Muscle of back (tissue), 13 donors: ENCODE measurements at places on chromosomes 1 and 21. TPM values are rescaled to one million over a fixed set of nuclear protein-coding genes. Genes with fewer than 3 reads are reported as not detected.

GRCh38 chr1:85090225-85090624, 41.9 kb upstream of the MCOLN3 start:
- no peak for DNase-seq

GRCh38 chr1:201563941-201564340, 25.0 kb downstream of the NAV1 start:
- no peak for DNase-seq

- no peak for DNase-seq
These were observed 896 bp downstream of the KANK4 start for GRCh38 chr1:62318320-62318755.

GRCh38 chr21:32645261-32646182, 33.3 kb upstream of the CFAP298 start:
- no peak for DNase-seq

- DNase-seq, result no peak
These were observed 44.5 kb downstream of the KIAA0040 start for GRCh38 chr1:175148068-175148467.

GRCh38 chr1:221522529-221522940, 219.4 kb downstream of the DUSP10 start:
- no peak for DNase-seq

- DNase-seq, result no peak
These were observed 28.0 kb downstream of the COL6A2 start for GRCh38 chr21:46125846-46126301.

DNA sequence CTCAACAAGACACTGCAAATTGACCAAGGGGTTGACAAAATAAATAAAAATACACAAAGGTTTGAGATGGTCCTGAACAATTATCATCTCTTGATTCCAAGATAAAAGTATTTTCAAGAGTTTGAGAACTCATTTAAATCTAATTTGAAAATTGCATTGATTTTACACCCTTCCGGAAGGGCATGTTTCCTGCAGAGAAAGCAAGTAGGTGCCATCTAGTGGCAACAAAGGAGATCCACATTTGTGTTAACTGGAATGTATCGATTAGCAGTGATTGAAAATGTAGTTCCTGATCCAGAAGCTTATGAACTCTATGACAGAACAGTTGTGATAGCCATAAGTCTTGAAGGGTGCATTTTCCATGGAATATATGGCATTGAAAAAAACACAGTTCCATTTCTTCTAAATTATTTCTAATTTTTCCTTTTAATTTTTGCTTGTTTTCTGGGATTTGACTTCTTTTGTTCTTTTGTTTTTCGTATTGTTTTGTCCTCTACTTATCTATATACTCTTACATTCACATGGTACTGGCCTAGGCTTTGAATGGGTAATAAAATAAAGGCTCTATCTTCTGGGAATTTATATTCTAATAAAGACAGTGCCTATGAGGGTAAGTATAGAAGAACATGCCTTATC, 143.7 kb downstream of the DNM3 start:
- no peak for DNase-seq

DNA sequence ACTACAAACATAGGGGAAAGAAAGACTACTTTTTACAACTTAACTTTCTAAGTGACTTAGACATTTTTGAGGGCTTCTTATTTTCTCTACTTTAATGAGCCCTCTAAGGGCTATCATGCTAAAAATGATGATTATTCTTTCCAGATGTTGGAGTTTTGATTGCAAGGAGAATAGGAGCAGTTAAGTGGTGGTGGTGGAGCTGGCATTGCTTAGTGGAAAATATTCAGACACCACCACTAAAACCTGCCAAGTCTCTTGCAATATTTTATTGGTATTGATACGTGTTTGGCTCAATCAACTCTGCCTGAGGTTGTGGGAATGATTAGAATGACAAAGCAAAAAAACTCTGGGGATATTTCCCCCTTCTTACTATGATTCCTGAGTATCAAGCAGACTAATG, 82.6 kb upstream of the PTGFR start:
- DNase-seq, result peak; percentile 68

DNA sequence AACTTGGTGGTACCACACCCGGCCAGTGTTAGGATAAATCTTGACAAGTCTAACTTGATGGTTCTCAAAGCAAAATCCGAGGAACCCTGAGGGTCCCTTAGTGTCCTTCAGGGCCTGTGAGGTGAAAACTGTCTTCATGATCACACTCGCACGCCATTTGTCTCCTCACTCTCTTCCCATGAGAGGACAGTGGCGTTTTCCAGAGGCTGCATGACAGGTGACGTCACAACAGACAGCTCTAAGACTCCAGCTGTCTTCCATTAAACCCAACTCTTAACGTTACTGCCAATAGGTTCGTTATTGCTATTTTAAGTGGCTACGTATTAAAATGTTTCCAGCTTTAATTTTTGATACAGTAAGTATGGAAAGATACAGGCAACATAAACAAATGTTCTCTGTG, 13.8 kb downstream of the CFAP74 start:
- peak; percentile 67 for DNase-seq

- no peak for DNase-seq
These were observed 12.3 kb downstream of the RD3 start for GRCh38 chr1:211479624-211480023.

DNA sequence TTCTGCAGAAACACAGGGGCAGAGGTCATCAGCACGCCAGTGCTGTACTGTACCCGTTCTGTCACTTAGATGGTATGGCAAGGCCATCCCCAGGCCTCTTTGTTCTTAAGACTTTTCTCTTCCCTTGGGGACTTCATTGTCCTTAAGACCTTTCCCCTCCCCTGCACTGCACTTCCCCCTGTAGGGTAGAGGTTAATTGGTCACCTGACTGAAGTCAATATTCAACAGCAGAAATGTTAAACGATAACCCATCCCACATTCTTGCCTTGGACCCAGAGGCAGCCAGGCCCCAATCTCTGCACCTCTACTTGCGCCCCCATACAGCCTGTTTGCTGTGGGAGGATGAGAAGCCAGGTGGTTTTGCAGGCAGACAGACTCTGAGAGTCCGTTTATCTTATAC, 10.2 kb downstream of the PHGDH start:
- no peak for DNase-seq

DNA sequence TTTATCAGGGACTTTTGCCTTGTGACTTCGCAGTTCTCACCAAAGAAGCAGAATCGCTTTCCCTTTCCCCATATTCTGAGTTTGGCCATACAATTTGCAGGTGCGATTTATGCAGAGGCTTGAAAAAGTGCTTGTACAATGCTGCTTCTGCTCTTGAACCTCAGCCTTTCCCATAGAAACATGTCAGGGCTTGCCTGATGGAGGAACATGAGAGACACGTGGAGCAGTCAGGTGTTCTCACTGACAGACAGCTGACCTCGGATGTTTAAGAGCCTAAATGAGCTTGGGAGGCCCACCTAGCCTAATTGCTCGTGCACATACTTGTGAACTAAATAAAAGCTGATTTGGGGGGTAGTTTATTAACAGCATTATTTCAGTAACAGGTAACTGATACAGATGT, 290.0 kb downstream of the S1PR1 start:
- no peak for DNase-seq

DNA sequence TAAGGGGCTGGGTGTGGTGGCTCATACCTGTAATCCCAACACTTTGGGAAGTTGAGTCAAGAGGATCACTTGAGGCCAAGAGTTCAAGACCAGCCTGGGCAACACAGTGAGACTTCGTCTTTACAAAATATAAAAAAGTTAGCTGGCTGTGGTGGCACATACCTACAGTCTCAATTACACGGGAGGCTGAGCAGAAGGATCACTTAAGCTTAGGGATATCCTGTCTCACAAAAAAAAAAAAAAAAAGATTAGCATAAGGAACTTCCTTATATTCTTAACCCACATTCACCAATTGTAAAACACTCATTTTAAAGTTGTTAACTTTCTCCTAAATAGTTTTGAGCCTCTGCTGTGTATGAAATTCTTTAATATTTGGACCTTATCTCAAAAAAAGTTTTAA, 53.1 kb downstream of the ABCD3 start:
- DNase-seq, result no peak

- no peak for DNase-seq
These were observed 9.3 kb upstream of the PI4KB start for GRCh38 chr1:151336556-151336955.

- no peak for DNase-seq
These were observed 233.7 kb upstream of the NFIA start for GRCh38 chr1:60848583-60849188.

- no peak for DNase-seq
These were observed 54.7 kb downstream of the OLFML3 start for GRCh38 chr1:114033961-114034360.

GRCh38 chr1:246492611-246493245, 14.4 kb downstream of the SMYD3 start:
- DNase-seq, result peak; percentile 86

DNA sequence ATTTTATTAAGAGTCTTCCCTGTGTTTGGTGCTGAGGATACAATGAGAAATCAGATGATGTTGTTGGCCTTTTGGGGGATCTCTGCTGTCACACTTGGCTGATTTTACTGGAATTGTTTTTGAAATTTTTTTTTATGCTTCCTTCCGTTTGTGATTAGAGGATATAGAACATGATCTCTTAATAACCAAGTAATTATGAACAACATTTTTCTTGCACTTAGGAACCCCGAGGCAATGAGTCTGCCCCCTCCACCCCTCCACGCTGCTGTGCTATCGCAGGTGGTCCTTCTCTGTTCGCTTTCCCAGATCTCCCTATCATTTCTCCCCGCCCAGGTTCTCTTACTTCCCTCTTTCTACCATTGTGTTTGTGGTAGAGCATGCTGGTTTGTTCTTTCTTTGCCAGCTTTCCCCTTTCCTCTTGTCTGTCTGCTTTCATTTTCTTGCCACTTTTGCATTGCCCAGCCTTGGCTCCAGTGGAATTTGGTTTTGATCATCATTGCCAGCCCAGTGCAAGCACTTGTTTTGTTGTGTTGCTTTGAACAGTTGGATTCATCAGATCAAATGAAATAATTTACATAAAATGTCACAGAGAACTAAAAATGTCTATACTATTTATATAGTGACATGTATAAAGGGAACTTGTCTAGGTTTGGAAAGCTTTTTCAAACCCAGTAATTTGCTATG, 73.1 kb upstream of the SCCPDH start:
- DNase-seq, result no peak

DNA sequence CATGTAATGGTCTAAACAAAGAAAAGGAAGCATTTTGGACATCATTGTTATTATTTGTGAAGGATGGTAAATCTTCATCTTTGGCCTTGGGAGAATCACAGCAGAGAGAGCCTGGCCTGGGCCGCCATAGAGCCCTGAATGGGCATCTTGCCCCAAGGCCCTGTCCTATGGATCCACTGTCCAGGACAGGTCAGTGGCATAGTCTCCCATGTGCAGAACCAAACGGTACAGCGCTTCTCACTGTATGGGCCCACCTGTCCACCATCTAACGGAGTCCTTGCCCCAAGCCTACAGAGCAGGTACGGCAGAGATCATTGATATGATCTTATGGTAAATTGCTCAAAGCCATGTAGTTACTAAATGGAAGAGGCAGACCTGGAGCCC, 185.7 kb downstream of the FOXD2 start:
- DNase-seq, result no peak

DNA sequence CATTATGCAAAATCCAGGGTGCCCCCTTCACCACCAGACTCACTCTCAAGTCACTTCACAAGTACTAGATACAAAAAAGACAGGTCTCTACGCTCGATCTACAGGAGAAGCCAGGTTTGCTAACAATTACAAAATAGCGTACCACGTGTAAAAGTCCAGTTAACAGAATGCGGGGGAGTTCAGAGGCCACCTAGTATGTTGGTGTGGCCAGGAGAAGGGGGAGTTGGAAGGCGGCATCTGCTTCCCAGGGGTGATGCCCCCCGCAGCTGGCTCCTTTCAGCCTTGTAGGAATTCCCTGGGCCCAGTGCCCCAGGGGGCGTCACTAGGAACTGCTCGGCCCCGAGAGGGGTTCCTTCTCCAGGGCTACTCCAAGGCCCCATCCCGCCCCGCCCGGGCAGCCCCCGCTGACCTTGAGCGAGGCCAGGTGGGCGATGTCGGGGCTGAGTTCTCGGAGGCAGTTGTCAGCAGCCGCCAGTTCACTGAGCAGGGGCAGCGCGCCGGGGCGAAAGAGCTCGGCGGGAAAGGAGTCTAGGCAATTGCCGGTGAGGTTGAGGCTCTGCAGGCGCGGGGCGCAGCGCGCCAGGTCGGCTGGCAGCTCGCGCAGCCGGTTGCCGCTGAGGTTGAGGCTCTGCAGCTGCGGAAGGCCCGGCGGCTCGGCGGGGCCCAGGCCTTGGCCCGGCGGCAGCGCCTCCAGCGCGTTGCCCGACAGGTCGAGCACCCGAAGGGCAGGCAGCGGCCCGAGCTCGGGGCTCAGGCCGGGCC, 664 bp downstream of the LRRC47 start:
- DNase-seq, result no peak

- no peak for DNase-seq
These were observed 11.2 kb downstream of the KANK4 start for GRCh38 chr1:62307895-62308492.

DNA sequence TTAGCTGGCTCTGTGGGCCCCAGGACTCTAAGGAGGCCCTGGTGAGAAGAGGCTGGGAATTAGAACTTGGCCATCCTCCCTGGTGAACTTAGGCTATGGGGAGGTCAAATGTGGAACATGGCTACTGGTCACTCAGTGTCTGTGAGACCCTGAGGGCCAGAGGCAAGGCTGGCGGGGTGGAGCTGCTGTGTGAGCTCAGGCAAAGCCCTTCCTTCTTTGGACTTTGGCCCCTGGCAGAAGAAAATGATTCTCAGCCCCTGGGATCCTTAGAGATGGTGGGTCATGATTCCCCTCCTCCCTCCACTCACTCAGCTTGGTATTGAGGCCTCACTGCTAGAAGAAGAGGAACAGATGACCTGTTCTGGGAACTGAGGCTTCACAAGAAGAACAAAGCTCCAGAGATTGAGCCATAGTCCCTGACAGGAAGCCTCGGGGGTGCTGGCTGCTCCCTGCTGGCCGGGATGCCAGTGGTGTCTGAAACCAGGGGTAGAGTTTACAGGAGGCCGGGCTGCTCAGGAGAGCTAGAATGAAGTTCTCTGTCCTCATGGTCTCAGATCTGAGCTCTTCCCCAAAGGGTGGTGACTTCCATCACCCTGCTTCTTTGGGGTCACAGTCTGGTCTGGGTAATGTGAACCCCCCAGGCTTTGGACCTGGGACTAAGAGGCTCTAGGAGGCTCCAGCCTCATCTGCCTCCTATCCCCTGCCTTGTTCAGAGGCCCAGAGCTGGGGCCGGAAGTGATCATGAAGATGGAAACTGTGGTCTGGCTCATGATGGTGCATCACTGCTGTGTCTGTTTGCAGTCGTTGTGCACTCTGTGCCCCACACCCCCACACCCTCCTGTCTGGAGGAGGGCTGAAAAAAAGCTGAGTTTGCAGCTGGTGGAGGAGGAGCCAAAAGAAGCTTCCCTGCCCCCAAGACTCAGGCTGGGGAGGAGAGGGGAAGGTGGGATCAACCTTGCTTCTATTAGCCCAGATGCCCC, 905 bp downstream of the BTBD19 start:
- peak; percentile 64 for DNase-seq

- DNase-seq, result no peak
These were observed 143.0 kb downstream of the CAMTA1 start for GRCh38 chr1:6928106-6928885.

RNF2 gene
- 51.5 TPM for polyA plus RNA-seq

SPATA45 gene
- polyA plus RNA-seq, result not detected

ZNF692 gene
- polyA plus RNA-seq, result 47.5 TPM

FALEC gene
- 0.80 TPM for polyA plus RNA-seq

TAS1R3 gene
- 2.4 TPM for polyA plus RNA-seq

TMEM200B gene
- 6.5 TPM for polyA plus RNA-seq

AIRE gene
- polyA plus RNA-seq, result 0.11 TPM

HCRTR1 gene
- polyA plus RNA-seq, result 0.42 TPM

ZMYM4 gene
- 44.0 TPM for polyA plus RNA-seq

LHX8 gene
- 0.61 TPM for polyA plus RNA-seq
